Activated CD8-positive, alpha-beta memory T cell treated with anti-CD3 and anti-CD28 coated beads, Interleukin-2, amount 10 ng/mL, durations not matched to agents 7 days and 5 days (primary cell): ENCODE measurements at places on chromosomes 2 and 18.

DNA sequence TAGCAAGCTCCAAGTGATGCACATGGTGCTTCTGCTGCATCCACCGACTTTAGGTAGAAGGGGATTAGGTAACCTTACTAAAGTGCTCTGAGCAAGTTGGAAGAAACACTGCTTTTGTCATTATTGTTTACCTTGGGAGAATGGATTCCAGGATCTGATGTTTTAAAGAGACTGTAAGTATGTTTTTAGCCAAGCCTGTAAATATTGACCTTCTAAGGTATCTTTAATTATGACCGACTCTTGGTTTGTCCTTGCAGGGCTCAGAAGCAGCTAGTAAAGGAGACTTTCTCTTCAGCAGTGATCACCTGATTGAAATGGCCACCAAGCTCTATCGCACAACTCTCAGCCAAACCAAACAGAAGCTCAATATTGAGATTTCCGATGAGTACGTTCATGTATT is 170.7 kb downstream of the MYO1B start:
- no peak for DNase-seq

- DNase-seq = no peak
Observed at GRCh38 chr2:159891917-159892730, 94.1 kb upstream of the CD302 start.

- DNase-seq = no peak
Observed at GRCh38 chr2:120609826-120610395, 125.8 kb upstream of the GLI2 start.

DNA sequence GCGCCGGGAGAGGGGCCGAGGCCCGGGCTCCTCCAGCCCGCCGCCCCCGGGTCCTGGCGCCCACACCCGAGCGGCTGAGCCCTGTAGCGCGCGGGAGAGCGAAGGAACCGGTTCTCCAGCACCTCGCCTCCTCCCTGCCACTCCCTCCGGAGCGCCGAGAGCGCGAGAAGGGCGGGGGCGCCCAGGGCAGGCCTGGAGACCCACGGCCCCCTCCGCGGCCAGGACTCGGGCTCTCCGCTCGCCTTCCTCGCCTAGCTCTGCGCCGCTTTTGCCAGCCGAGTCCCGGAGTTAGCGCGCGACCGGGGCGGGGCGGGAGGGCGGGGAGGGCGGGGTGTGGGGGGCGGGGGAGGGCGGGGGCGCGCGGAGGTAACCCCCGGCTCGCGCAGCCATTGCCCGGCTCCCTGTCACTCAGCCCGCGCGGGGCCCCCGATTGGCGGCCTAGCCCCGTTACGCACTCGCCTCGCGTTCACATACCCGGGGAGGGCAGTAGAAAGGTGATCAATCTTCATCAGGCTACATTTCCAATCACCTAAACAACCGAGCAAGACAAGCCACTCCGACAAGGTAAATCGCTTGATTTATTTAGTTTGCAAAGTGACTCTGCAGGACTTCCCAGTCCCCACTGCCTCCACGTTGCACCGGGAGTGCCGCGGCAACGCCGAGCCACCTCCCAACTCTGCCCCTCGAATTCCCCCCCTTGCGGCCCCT is at the start of gene OTX1:
Gene OTX1 (plus strand): TSS at position 497 of the 708 bp plus-strand sequence. CDS start 2,161 bp downstream, outside the sequence.
- DNase-seq = peak; percentile 88

GRCh38 chr2:38835015-38835601 is 40.6 kb downstream of the DHX57 start:
- no peak for DNase-seq

- no peak for DNase-seq
Observed at GRCh38 chr18:58861861-58862301, 2.8 kb upstream of the ZNF532 start.

- no peak for DNase-seq
Observed at GRCh38 chr2:43067254-43068040, 159.0 kb downstream of the ZFP36L2 start.
